Esophagus squamous epithelium (tissue), 5 donors: ENCODE measurements at places on chromosomes 11 and 22.

DNA sequence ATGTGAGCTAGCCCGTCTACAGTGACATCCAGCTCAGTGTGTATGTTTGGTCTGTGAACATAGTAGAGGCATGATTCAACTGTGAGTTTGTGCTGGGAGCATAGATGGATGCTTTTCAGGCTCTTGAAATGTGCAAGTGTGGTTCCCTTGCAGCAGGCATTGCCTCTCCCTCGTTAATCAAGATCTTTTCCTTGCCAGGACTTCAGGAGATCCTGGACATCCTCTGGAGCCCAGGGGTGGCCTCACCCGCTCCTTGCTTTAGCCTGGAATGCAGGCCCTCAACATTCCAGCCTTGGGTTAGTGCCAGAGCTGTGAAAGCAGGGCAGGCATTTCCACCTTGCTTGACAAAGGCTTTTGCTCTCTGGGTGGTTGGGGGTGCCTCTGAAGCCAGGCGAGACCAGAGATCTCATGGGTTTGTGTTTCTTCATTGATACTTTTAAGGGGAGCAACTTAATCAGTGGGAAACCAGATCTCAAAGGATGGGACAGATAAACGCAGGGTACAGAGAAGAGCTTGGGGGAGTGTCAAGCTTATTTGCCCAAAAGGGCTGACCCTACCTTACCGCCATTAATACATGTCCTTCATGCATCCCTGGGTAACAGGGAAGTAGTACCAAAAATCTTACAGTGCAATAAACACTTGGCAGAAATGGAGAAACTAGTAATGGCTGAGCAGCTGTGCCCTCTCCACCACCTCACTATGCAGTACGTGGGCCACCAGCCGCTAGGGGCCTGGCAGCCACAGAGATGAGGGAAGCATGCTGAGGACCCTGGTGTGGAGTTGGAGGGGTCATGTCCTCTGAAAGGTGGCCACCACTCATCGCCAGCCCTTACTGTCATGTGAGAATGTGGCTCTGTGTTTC lies 72.1 kb downstream of the PTPRJ start:
- DNase-seq, result no peak

DNA sequence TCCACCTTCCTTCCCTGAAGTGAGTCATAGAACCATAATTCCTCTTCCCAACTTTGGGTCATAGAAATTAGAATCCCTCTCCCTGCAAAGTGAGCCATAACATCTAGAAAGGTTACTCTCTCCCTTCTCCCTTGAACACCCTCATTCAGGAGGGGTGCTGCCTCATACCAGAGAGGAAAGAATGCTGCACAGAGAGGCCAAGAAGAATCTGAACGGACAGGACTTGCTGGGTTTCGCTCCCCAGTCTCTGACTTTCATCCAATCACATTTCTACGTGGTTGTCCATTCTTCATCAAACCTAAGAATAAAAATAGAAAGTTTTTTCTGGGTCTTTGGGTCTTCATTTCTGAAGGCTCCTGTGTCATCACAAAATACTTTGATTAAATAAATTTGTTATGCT lies 31.0 kb upstream of the BIRC3 start:
- DNase-seq, result no peak

GRCh38 chr11:70532731-70533130 lies 134.4 kb downstream of the CTTN start:
- DNase-seq, result no peak

DNA sequence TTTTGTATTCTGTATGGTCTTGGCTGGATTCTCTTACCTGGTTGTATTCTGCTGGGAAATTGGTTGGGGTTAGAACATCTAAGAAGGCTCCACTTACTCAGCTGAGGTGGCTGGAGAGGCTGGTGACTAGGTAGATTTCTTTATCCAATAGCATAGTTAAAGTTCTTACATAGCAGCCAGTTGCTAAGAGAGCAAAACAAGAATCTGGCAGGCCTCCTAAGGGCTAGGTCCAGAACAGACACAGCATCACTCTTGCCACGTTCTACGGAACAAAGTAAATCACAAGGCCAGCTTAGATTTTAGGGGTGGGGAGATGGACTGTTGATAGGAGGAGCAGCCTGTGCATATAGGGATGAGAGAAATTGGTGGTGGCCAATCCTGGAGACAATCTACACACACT lies 141.3 kb upstream of the CCDC90B start:
- DNase-seq, result no peak

- no peak for DNase-seq
Observed at GRCh38 chr11:116579031-116579653, 193.6 kb downstream of the BUD13 start.

GRCh38 chr11:60870733-60871377 lies 3.5 kb downstream of the ZP1 start:
- DNase-seq, result no peak

DNA sequence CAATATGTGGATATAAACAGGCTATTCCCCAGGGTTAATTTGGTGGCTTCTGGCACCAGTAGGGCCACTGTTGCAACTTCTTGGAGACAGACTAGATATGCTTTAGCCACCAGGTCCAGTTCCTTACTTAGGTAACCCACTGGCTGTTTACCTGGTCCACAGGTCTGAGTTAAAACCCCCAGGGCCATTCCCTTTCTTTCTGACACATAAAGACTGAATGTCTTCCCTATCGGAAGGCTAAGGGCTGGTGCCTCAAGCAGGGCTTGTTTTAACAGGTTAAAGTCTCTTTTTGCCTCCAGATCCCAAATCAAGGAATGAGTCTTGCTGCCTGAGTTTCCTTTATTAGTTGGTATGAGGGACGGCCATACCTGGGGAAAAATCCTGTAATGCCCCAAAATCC lies 1052.7 kb upstream of the CNTN5 start:
- DNase-seq, result no peak
